ENCODE measurements at places on chromosomes 11 and 22.
A peak's percentile ranks its signal among the peaks of the same experiment; 100 is the strongest.

DNA sequence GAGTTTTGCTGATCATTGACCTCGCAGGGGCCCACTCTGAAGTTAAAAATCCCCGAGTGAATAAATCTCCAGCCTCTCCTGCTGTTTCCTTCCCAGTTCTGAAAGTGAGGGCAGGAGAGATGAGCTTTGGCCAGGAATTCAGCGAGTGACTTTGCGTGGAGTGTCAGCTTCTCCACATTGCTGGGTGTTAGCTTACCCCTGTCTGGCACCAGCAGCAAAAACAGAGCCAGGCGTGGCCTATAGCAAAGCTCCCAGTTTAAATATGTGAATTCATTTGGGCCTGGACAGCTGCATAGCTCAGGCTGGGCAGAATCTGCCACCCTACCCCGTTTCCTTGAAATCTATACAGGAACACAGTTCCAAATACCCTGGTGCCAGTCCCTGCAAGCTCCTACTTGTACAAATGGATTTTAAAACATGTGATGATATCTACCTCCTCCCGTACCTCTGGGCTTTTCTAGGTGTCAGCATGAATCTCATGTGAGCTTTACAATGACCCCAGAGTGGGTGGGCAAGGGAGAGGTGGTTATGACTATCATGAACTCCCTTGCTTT, 25.6 kb downstream of the TIMP3 start:
- DNase-seq: no peak

DNA sequence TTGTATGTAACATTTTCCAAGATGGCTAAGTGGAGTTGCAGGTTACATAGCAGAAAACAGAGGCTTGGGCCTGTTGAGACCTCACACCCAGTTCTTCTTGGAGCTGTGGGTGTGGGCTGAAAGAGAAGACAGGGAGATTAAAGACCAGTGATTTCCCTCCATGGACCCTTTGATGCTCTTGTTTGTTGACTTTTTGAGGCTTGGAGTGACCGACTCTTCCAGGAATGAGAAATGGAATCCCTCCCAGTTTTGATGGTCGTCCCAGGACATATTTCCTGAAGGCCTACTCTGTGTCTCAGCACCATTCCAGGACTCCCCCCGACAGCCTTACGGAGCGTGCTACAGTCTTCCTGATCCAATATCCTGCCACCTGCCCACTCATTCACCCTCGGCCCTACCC, 96.9 kb downstream of the PTPRJ start:
- DNase-seq: no peak

- DNase-seq: no peak
These were observed 6.3 kb downstream of the NRIP3 start for GRCh38 chr11:8997451-8997850.

DNA sequence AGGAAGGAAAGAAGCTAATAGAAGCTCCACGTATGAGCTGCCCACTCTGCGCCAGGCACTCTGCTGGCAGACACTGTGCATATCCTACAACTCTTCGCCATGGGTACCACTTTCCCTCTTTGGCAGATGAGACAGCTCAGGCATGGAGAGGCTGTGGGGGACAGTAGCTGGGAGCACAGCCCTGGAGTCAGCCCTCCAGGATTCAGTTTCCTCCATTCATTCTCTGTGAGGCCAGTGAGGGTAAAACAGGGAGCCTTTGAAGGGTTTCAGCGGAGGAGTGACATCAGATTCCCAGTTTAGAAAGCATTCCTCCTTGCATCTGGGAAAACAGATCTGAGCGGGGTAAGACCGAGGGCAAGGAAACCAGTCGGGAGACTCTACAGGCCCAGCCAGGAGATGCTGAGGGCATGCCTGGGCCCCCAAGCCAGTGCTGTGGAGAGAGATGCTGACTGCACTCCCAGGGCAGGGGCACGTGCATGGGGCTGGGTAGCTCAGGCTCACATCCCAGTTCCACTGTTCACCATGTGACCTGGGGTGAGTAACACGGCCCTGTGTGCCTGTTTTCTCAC, 58.3 kb upstream of the EMID1 start:
- no peak for DNase-seq

DNA sequence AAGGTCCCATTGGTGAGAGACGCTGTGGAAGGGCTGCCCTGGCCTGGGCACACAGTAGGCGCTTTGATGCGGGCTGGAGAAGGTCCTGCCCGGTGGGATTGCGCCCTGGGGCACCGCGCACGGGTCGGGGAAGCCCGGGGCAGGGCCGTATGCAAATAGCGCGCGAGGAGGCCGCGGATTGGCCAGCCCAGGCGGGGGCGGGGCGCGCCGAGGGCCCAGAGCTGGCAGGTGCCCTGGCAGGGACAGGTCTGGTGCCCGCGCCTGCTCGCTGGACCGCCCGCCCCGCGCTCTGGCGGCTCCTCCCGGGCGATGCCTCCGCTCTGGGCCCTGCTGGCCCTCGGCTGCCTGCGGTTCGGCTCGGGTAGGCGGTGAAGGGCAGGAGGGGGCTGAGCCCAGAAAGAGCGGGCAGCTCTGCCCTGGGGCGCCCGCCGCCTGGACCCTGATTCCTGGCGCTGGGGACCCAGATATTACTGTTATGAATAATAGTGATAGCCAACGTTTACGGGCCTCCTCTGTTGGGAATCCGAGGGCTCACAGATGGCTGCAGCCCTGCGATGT, at the start of gene UPK3A:
UPK3A (plus strand) TSS at position 245 of the 558 bp plus-strand sequence; CDS start at position 310, 65 bp downstream.
- DNase-seq: peak; percentile 40

DNA sequence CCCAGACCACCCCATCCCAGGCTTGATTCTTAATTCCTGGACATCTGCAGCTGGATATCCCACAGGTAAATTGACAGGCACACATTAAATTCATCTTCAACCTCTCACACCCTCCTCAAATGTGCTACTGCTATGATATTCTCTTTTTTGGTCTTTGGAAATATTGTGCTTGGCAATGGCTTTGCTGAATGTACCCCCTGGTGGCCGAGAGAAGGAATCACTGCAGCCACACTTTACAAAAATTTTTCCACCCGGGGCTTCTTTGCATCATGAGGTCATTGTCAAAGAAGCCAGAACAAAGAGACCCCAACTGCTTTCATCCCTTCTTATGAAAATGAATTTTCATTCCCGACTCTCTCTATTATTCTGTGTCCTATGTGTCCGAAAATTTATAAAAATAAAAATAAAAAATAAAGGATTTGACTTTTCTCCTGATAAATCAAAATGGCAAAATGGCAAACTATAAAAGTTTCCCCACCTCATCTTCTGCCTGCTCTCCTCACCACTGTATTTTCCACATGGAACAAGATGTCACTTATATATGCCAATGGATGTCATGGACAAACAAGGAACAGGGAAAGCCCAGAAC, 15.0 kb upstream of the CYB5R2 start:
- DNase-seq: no peak

DNA sequence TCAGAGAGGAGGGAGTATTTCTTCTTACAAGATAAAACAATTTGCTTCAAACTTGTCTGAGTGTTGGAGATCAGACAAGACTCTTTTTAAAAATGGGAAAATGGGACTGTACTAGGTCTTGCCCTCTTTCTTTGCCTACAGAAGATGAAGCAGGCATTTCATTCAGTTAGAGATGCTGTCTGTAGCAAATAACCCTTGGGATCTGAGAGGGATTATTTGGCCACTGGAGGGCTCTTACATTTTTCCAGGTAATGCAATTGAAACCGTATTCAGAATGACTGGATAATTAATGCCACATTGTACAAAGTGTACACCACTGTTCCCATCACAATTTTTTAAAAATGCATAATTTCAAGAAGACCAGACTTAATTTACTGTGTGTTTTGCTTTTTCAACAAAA, 258.5 kb upstream of the KIRREL3 start:
- no peak for DNase-seq

GRCh38 chr11:111452817-111453552, 59.2 kb downstream of the BTG4 start:
- no peak for DNase-seq

DNA sequence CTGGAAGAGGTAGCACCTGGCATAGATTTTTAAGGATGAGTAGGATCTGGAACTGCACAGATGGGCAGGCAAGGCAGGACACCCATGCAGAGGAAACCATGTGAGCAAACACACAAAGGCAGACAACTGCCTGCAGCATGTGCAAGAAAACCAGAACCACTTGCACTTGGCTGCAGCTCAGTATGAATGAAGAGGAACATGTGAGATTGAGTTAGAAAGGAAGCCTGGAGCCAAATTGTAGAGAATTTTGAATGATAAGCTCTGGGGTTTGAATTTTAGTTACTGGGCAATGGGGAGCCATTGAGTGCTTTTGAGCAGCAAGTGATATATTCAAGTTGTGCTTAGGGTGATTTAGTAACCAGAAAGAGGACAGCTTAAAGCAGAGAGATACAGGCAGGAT, 583.4 kb downstream of the SOX6 start:
- no peak for DNase-seq

- DNase-seq: no peak
These were observed 78.8 kb downstream of the CTTN start for GRCh38 chr11:70477176-70477575.

GRCh38 chr11:129312730-129313503, 62.7 kb upstream of the BARX2 start:
- no peak for DNase-seq

DNA sequence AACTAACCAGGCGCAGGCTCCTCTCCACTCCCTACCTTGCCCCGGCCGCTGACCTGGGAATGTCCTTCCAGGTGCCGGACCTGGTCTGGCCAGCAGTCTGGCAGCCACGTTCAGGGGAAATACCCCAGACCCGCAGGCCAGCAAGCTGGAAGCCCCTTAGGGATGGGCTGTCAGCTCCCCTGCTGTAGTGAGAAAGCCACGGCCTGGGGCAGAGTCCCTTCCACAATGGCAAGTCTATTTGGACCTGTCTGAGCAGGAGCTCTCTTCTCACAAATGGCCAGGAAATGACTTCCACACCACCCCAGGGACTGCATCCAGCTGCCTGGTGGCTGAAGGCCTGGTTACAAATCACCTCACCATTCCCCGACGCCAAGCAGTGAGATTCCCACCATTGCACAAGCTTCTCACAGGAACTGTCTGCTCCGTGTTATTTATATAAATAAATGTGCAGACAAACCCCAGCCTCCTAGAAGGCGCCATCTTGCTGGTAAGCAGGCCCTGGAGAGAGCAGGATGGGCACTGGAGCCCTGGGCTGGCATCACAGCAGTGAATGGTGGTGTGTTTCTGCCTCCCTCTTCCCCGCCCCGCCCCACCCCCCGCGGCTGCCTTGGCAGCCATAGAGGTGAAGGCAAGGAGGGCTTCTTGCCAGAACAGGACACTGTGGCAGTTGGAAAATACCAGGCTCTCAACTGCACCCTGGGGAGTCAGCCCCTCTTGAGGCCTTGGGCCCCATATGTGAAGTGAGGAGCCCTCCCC, 23.7 kb downstream of the RSPH14 start:
- DNase-seq: no peak

- DNase-seq: no peak
These were observed 195.0 kb downstream of the IGLL1 start for GRCh38 chr22:23384923-23385677.

DNA sequence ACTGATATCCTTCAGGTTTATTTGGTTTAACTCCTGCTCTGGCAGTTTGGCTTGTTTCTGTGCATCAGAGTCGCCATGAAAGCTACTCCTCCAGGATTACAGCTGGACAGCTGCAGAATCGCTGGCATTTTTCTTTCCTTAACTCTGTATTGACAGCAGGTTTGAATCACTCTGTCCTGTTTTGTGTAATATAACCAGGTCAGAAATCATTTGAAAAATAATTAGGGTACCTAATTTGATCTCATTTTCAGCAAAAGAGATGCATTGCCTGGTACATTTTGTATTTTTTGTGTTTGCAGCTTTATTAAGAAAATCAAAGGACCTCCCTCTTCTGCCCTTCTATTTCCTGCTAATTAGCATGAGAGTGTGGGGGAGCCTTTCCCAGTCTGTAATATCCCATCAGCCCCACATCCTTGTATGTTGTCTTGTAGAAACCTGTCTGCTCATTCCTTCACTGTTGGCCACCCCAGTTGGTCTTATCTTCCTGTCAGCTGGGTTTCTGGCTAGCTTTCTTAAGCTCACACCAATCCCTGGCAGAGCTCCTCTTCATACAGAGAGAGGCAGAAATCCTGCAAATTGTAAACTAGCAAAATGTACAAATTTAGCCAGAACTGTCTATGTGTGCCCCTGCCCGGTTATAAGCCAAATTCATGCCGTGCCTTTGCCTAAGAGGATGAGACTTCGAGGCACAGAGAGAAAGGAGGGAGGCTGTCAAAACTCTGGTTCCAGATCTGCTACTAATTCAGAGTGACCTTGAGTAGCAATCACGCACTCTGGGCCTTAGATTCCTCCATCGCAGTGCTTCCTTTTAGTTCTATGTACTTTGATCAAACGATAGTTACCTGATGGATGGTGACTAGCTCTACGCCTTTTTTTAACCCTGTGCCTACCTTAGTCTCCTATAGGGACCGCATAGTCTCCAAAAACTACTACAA, 200.6 kb downstream of the NAV2 start:
- DNase-seq: no peak

- DNase-seq: no peak
These were observed 62.4 kb downstream of the BRD1 start for GRCh38 chr22:49765091-49765771.

Measured in activated T-cell treated with anti-CD3 and anti-CD28 coated beads for 4 hours (primary cell).